ENCODE measurements at places on chromosomes 3 and 15.

- DNase-seq: no peak
Observed at GRCh38 chr3:123327956-123328850, 120.7 kb downstream of the ADCY5 start.

DNA sequence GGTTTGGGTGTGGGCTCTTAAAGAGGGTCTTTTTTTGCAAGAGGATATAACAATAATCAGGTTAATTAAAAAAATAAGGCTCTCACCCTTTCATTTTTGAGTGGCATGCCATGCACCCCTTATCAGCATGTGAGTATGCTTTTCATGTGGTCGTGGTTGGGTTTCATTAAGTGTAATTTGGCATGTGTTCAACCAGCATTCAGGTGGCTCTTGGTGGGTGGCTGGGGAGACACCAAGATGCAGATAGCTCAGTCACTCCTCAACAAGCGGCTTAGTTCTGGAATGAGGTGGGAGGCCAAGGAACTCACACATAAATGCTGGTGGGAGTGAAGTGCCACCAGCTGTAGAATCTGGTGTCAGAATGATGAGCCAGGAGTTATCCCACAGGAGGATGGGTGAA is 66.8 kb downstream of the FLNB start:
- DNase-seq: no peak

- no peak for DNase-seq
Observed at GRCh38 chr3:110774496-110775265, 296.9 kb upstream of the NECTIN3 start.

- peak; percentile 26 for DNase-seq
Observed at GRCh38 chr3:103295974-103296570, 861.3 kb downstream of the ZPLD1 start.

DNA sequence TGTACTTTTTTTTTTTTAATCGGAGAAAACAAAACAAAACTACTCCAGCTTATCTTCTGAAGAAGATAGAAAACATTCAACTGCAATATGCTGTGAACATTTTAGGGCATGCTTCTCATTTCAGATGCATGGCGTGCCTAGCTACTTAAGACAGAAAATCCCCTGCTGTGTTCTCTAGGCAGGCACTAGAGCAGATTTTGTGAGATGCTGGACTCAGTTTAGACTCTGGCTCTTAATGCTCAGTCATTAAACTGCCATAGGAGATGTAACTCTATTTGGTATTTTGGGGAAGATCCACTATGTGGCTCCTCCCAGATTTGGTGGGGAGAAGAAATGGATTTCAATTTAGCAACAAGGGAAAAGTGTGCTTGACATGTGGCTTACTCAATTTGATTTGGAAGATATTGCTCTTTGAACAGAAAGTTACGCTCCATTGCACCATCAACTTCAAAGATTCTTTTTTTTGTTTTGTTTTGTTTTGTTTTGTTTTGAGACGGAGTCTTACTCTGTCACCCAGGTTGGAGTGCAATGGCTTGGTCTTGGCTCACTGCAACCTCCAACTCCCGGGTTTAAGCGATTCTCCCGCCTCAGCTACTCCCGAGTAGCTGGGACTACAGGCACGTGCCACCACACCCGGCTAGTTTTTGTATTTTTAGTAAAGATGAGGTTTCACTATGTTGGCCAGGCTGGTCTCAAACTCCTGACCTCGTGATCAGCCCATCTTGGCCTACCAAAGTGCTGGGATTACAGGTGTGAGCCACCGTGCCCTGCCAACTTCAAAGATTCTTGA is 62.0 kb upstream of the LEKR1 start:
- DNase-seq: no peak

DNA sequence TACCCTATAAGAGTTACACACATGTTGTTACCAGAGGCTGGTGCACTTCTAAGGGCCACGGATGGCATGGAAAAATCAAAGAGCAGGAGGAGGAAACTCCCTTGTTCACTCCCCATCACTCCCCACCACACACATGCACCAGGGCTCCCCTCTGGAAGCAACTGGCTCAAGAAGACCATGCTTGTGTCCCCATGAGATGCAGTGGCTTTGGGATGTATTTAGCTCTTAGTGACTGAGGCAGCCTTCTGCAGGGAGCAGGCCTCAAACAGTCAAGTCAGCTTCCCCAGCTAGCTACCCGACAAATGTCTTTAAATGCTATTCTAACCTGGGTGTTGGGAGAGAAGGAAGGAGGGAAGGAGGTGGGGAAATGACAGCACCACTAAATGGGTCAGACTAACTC is 32.9 kb upstream of the RAD18 start:
- DNase-seq: no peak

DNA sequence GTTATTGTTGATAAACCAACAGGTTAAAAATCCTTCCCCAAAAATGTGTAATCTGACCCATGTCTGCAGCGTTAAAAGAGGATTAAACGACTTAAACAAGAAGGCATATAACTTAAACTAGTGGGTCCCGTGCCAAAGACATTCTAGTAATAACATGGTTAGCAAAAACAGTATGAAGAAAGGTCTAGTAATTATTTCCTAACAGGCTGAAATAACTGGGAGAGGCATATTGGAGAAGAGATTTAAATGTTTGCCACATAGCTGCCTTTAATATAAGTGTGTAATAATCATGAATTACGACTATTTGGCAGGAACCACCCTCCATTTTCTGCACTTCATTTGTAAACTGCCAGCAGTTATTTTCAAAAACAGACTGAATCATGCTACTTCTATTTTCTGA is 67.7 kb upstream of the CSPG5 start:
- no peak for DNase-seq

DNA sequence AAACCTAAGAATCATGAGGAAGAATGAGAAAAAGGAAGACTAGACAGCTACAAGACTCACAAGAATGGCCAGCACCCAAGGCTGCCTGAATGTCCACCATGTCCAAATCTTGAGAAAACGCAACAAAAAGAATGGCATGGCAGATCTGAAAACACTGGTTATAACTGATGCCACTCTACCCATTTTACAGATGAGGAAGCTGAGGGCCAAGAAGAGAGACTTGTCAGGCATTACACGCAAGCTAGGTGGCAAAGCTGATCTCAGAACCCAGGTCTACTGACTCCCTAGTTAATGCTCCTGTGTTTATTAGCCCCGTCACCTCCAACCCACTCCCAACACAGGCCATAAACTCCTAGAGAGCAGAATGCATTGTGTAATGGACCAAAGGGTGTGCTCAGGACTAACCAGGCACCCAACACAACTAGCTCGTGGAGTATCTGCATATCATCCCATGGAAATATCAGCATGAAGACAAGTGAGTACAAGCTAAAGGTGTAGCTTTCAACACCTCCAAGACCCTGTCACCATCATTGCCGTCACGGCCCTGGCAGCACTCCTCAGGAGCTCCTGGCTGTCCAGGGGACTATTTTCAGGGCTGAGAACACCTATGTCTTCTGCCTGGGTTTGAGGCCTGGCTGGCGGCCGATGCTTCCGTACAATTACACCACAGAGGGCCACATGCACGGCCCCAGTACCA is 111.7 kb downstream of the XXYLT1 start:
- no peak for DNase-seq

GRCh38 chr15:31474059-31474868 is 147.6 kb downstream of the KLF13 start:
- DNase-seq: no peak

- no peak for DNase-seq
Observed at GRCh38 chr3:170520996-170521395, 64.9 kb downstream of the SLC7A14 start.

DNA sequence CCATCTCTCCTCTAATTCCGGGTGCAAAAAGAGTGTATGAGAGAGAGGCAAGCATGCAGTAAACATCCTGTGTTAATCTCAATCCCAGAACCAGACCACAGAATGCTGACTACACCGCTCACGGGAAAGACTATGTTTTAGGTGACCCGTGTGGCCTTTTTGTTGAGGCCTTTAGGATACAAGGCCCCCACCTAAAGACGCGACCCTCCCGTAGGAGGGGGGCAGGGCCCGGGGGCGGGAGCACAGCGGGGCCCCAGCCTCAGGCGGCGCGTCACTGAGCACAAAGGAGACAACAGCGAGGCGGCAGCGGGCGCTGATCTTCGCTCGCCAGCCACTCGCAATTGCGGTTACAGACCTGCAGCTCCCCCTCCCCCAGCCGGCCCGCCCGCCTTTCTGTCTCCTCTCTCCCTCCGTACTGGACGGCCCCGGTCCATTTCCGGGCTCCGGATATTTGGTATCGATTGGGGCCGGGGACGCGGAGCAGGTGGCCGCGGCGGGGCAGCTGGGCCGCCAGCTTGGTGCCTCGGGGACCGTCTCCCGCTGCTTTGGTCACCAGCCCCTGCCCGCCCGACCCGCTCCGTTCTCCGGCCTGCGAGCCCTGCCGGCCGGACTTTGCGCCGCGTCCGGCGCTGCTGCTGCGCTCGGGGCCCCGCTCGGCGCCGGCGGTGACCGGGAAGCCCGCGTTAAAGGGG is at the start of gene CCDC50:
Gene CCDC50, plus strand, starts transcription at position 433 of the 692 bp plus-strand sequence. CDS start 281 bp downstream, outside the sequence.
- peak; percentile 69 for DNase-seq

GRCh38 chr15:41841131-41841530 is 2.5 kb downstream of the PLA2G4B start:
- DNase-seq: no peak

DNA sequence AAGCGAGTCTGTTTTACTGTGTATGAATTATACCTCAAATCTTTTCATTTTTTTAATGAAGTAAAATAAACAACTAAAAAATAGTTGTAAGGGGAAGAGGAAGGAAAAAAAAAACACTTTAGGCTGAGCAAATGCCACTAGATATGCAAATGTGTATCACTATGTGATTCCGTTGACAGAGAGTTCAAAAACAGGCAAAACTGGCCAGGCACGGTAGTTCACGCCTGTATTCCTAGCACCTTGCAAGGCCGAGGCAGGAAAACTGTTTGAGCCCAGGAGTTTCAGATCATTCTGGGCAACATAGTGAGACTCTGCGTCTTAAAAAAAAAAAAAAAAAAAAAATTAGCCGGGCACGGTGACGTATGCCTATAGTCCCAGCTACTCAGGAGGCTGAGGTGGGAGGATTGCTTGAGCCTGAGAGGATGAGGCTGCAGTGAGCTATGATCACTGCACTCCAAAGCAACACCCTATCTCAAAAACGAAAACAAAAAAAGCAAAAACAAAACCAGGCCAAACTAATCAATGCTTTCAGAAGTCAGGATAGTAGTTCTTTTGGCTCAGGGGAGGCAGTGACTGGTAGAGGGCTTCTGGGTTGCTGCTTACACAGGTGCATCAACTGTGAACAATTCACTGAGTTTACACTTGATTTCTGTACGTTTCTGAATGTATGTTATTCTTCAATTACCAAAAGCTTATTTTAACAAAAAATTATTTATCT is 7.4 kb downstream of the PRC1 start:
- DNase-seq: no peak

- DNase-seq: no peak
Observed at GRCh38 chr3:154973851-154974250, 106.3 kb upstream of the MME start.
